NCI-H1092 (cell line): ENCODE measurements at places on chromosomes 16 and 17.

DNA sequence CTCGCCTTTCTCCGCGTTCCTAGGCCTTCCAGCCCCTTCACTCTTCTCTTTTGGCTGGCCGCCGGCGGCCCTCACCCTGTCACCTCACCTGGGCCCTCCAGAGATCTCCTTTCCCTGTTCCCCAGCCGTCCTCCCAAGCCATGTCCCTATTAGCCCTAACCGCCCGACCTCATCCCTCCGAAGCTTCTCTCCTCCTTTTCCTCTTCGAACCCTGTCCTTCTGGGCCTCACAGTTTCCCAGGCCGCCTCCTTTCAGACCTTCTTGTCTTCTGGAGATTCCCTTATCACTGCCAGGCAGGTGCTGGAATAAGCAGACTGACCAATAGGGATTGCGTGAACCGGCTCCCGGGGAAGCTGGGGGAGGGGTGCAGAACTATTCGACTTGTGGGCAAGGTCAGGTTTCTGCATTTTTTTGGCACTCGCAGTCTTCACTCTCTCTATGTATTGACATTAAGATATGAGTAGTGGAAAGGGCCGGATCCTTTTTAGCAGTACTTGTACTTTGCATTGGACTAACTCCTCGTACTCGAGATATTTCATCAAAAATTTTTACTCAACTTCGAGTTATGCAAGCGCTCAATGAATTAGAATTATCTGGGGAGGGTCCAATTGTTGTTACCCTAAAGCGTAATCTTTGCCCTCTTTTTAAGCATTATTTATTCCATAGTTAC, 690 bp downstream of the RHOT1 start:
- DNase-seq: peak; percentile 12

DNA sequence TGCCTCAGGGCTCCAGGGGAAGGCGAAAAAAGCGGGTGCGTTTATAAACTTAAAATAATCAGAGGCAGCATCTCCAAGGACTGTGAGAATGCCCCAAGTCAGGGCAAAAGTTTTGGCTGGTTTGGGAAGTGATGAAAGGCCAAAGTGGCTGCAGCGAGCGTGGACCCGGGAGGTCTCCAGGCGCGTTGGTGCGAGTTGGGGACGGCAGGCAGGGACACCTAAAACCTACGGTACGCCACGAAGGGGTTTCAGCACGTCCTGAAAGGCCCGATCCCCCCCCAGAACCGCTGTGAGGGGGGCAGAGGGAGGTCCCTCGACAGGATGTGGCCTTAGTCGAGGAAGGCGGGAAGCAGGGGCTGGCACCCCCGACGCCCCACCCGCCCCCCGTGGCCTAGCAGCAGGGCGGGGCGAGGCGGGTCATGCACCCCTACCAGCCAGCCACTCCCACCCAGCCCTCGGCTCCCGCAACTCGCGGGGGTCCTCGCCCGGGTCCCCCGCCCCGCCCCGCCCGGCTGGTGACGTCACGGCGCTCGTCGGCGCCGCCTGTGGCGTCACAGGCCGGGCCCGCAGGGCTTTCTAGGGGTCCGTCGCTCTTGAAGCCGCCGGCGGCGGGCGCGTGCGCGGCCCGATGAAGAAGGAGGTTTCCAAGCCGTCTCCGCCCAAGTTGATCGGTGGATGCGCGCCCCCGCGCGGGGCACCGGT, at the start of gene MYCBPAP:
Gene MYCBPAP (plus strand): TSS at position 569 of the 702 bp plus-strand sequence. CDS start 236 bp downstream, outside the sequence.
- DNase-seq: peak; percentile 59

GRCh38 chr17:63984236-63984635, 11.5 kb upstream of the SCN4A start:
- DNase-seq: no peak

- no peak for DNase-seq
Observed at GRCh38 chr17:34307110-34307509, 12.1 kb upstream of the CCL8 start.

DNA sequence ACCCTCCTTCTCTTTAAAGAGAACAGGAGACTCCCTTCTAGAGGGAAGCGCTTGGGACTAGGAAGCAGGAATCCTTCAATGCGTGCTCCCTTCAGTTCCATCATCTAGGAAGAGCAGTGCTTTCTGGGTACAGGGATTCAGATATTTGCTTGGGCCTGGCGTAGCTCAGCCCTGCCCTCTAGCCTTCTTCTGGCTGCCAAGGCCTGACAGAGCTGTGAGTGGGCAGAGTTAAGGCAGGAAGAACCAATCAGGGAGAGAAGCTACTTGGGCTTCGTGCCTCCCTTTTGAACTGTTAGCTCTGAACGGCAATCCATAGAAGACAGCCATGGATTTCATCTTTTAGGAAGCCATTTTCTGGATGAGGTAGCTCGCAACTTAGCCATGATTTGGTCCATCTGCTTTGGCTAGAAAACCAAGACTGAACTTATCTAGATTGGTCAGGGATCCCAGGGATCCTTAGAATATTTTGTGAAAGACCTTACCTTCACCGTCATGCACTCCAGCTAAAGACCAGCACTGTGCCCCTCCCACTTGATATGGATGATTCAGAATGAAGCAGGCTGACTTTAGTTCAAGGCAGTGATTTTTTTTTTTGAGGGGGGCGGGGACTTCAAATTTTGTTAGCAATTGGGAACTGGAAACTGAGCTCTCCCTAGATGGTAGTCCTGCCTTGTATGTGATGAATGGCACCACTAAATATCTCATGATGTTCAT, 2.5 kb upstream of the CORO6 start:
- DNase-seq: no peak

- DNase-seq: no peak
Observed at GRCh38 chr16:59655031-59655430, 920.9 kb upstream of the GOT2 start.

- no peak for DNase-seq
Observed at GRCh38 chr17:900336-900934, 79.1 kb downstream of the NXN start.

- DNase-seq: peak; percentile 49
Observed at GRCh38 chr17:67531291-67531690, 154.2 kb downstream of the PITPNC1 start.

GRCh38 chr16:11391576-11391975, 46.3 kb downstream of the RMI2 start:
- peak; percentile 68 for DNase-seq

GRCh38 chr17:80948976-80949450, 42.6 kb upstream of the CHMP6 start:
- no peak for DNase-seq

GRCh38 chr16:57838161-57838560, 35.9 kb upstream of the KIFC3 start:
- no peak for DNase-seq

- DNase-seq: no peak
Observed at GRCh38 chr17:69363488-69364210, 36.7 kb upstream of the ABCA5 start.

GRCh38 chr17:29674281-29674680, 51.6 kb upstream of the CORO6 start:
- no peak for DNase-seq

- DNase-seq: no peak
Observed at GRCh38 chr16:57823836-57824235, 21.5 kb upstream of the KIFC3 start.

GRCh38 chr17:81412490-81413093, 17.3 kb downstream of the BAHCC1 start:
- DNase-seq: no peak

DNA sequence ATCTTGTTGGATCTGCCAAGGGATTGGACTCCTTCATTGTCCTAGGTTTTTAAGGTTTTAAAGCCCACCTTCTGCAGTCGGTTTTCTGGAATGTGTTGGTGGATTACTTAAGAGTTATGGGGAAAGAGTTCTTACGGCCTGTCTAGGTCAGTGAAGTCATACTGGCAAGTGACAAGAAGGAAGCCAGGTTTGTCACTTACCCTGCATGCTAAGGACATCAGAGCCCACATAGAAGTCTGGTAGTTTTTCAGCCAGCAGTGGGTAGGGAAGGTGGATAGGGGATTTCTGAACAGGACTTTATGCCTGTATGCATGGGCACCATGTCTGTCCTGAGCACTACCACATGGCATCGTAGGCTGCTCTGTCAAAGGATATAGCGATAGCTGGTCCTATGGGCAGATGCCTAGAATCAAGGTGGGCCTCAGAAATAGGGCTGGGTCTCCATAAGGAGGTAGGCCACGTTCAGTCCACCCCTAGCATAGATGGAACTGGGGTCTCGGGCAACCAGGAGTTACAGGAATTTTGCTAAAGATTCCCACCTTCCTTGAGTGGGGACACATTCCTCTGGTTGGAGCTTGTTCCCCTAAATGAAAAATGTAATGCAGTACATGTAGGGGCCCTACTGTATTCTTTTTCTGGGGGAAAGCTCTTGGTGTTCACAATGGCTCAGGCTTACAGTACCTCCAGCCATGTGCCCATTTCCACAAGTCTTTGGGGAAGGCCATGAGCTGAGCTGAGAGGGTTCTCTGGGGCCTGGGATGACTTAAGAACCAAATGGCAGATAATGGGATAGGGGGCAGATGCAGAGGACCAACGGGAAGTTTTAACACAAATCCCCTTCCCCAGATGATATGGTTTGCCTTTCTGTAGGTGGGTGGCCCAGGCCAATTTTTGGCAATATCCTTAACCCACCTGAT, 27.5 kb downstream of the TRPV2 start:
- no peak for DNase-seq

DNA sequence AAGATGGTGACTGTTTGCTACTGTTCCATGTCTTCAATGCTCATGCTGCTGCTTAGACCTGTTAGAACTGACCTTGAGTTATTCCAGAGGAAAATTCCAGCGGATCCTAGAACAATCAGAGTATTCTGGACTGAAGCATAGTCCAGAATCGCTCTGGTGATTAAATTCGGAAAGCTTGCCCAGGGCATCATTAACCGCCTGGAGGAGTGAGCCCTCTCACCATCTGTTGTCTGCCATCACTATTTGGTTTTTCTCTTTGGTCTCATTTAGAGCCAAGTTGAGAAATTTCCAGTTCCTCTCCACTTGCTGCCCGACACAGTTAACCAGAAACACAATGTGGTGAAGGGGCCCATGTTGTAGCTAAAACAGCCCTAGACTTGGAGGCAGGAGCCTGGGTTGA, 104.1 kb downstream of the BMERB1 start:
- no peak for DNase-seq

DNA sequence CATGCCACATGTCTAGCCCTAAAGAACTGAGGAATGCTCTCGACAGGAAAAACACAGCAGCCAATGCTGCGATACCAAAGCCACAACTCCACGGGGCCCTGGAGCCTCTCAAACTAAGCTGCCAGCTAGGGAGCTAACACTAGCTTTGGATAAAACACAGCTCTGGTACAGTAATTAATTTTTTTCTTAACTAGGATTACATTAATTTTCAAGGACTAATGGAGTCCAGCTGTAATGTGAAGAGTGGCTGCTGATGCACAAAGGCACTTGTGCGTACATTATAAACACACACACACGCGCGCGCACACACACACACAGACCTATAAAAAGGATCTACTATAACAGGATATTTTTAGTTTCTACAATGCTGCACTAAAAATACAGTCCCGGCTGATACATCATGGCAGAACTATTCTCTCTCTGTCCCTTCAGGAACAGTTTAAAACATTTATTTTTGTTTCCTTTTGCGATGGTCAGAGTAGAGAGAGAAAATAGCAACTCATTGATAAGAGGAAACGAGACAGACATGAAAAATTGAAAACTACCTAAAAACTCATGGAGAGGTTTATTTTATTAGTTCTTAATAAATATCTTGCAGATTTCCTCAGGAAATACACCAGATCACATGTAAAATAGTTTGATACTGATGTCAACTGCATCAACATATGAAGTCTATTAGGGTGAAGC, 88.5 kb downstream of the SMG6 start:
- DNase-seq: no peak

DNA sequence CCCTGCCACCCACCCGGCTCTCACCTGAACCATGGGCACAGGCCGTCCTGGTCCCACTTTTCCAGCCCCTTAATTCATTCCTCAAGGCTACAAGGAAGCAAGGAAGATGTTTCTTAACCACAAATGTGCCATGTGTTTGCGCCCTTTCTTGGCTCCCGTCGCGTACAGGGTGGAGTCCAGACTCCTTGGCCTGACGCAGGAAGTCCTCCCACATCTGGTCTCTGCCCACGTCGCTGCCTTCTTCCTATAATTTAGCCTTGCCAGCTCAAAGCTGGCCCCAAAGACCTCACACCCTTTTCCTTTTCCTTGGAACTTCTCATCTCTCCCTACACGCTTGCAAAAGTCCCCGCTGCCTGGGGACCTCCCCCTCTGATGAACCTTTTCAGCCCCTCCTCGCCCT, 38.8 kb upstream of the BHLHA9 start:
- no peak for DNase-seq

GRCh38 chr17:8506145-8506544, 70.5 kb downstream of the NDEL1 start:
- no peak for DNase-seq

DNA sequence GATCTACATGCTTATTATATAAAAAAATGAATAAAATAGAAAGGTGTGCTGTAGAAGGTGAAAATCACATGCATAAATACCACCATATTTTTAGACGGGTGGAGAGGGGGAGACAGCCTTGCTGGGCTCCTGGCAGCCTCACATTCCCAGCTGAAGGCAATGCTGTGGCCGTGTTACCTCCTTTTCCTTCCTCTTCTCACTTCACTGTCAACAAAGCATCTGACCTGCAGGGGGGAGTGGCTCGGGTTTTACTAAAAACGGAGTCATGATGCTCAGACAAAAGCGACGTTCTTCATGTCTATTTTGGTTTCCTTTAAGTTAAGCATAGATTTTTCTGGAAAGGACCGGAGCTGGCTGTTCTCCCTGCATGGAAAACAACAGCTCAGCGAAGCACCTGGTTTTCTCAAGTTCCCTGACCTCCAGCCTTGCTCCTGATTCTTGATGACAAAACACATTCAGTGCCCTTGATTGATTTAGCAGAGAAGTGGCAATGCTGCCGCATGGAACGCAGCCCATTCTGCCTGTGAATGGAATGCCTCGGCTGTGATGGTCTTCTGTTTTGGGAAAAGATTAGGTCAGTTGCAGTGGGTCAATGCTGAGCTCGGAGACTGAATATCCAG, 5.5 kb upstream of the RPTOR start:
- no peak for DNase-seq

DNA sequence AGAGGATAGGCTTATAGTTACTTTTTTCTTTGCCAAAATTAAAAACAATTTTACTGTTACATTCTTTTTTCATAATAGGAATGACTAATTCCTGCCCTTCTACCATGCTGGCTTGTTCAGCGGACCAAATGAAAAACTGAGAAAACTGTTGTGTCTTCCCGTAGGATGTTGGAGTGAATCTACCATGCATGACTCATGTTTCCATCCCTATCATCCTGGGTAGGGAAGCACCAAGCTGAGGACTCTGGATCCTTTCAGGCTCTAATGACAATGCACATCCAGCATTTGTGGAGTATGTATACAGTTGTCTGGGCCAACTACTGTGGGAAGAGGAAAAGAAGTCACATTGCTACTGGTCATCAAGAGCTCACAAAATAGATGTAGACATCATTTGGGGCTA, 41.1 kb upstream of the DHX8 start:
- no peak for DNase-seq
